Fibroblast of mammary gland (primary cell): ENCODE measurements at places on chromosomes 2 and 18.

DNA sequence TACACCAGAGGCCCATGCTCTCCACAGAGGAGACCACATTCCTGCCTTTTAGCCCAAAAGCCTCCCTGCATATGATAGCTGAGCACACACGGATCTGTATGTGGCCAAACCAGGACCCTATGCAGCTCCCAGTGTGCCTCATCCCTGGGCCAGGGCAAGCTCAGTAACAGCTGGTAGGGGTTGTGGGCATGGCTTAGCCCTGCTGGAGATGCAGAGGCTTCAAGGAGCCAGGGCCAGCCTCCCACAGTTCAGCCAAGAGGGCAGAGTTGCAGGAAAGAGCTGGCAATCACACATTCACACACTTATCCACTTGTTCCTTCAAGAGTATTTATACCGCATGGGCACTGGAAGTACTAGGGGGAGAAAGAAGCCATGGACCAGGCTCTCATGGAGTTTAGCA lies 1.6 kb upstream of the LIMS2 start:
- no peak for DNase-seq

DNA sequence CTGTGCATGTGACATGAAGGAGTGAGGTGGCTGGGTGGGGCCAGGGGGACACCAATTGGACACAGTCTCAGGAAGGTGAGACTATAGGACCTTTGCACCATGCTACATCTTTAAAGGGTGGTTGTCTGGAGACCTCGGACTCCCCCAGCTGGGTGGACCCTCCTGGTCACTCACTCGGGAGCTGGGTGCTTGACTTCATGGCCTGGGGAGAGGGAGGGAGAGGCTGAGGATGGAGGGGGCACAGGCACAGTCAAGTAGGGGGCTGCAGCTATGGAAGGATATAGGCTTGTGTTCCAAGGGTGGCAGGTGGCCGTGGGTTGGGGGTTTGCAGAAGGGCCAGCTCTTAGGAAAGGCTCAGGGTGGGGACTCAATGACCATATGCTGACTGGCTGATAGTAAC lies 7.1 kb upstream of the CELF4 start:
- no peak for DNase-seq

GRCh38 chr2:190213441-190214335 lies 105.9 kb downstream of the HIBCH start:
- peak; percentile 44 for DNase-seq

- DNase-seq: peak; percentile 89
Observed at GRCh38 chr2:226213717-226214116, 585.9 kb downstream of the IRS1 start.

GRCh38 chr18:63089041-63089440 lies 230.5 kb downstream of the BCL2 start:
- no peak for DNase-seq
